ENCODE measurements at places on chromosomes 4 and X. TPM values are rescaled to one million over a fixed set of nuclear protein-coding genes. Genes with fewer than 3 reads are reported as not detected.

Gene MEPE
- not detected for total RNA-seq

Gene SULT1B1
- total RNA-seq: not detected

Gene SLITRK4
- total RNA-seq: not detected

Gene IL3RA
- 0.27 TPM for total RNA-seq

Gene PSAPL1
- total RNA-seq: 0.38 TPM

Gene AGTR2
- total RNA-seq: not detected

Gene TMPRSS11F
- not detected for total RNA-seq

Gene ZNF157
- not detected for total RNA-seq

Gene USP26
- total RNA-seq: not detected

Gene HTR2C
- total RNA-seq: not detected

Data from A549 treated with dexamethasone at 1 μM for 4 hours (cell line).